ENCODE measurements at places on chromosomes 7 and 10.

DNA sequence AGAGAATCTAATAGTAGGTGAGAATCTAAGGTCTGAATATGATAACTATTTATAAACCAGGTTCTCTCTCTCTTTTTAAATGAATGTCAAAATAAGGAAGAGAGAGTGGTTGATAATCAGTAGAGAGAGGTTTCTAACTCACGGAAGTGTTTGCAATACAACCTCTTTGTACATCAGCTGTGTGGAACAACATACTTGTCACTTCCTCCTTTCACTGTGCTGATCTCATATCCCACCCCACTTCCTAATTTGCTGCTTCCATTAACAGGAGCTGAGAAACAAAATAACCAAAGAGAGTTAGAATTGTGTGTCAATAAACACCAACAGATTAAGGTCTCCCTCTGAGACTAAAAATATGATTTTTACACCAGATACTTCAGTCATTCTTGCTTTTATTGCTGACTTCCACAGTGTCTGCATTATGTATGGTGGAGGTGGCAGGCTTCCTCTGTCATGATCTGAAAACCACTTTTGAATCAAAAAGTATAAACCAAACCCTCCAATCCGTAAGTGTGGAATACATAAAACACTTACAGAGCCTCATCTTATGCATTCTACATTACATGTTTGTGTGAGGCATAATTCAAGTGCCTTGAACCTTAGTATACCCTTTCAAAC is 25.0 kb downstream of the CACUL1 start:
- DNase-seq: no peak

GRCh38 chr7:30721211-30721610 is 30.7 kb upstream of the INMT start:
- no peak for DNase-seq

GRCh38 chr7:133119067-133119466 is 37.2 kb upstream of the CHCHD3 start:
- no peak for DNase-seq

GRCh38 chr7:22586786-22587140 is 86.8 kb upstream of the STEAP1B start:
- no peak for DNase-seq

DNA sequence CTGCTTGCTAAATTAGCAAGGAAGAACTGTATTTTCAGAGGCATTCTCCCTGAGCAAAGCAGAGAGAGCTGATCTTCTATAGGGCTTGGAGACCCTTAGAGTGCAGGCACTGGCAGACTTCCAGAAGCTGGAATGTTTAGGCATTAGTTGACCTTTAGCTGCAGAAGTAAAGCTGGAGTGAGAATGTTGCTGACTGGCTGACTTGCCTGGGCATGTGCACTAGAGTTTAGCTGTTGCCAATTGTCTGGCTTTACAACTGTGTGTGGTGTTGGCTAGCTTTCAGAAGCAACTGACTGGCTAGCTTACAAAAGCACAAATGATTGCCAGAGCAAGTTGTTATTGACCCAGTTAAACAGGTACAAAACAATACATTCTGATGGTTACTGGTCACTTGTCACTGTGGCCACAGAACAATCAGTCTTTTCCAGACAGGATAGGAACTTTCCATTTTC is 25.1 kb downstream of the FAM13C start:
- no peak for DNase-seq

GRCh38 chr10:122140461-122140902 is 130.6 kb upstream of the BTBD16 start:
- DNase-seq: no peak

DNA sequence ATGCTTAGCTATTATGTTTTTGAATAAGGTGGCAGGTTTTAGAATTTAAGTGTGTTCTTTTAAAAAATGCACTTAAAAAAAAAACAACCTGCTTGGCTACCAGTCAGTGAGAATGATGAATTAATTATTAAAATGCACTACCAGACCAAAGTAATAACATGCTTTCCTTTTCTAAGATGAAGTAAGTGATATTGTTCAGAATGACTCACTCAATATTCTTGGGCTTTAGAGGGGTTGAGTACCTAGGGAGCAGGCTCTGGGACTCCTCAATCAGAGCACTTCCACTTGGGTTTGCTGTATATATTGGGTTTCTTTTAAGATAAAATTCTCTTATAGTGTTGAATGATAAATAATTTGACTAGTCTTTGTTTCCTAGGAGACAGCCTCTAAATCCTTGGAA is 8.6 kb downstream of the STAM start:
- no peak for DNase-seq

- no peak for DNase-seq
Measured at GRCh38 chr7:133437544-133437943, 184.7 kb downstream of the EXOC4 start.

DNA sequence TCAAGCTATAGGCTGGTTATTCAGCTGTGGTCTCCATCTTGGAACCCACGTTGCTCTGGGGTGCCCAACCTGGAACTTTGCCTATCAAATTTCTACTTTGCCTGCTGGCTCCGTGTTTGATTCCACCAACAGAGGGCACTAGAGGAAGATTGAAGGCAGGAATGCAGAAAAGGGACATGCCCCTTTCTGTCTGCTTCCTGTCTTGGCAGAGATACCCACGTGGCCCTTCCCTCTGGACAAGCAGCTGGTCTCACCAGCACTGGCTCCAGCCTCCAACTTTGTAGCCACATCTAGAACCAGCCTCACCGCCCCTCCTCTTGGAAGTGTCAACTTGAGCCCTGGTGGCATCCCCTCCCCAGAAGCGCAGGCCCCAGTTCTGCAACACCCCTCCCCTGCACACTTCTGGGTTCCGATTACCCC is 52.1 kb upstream of the ZNF438 start:
- no peak for DNase-seq

DNA sequence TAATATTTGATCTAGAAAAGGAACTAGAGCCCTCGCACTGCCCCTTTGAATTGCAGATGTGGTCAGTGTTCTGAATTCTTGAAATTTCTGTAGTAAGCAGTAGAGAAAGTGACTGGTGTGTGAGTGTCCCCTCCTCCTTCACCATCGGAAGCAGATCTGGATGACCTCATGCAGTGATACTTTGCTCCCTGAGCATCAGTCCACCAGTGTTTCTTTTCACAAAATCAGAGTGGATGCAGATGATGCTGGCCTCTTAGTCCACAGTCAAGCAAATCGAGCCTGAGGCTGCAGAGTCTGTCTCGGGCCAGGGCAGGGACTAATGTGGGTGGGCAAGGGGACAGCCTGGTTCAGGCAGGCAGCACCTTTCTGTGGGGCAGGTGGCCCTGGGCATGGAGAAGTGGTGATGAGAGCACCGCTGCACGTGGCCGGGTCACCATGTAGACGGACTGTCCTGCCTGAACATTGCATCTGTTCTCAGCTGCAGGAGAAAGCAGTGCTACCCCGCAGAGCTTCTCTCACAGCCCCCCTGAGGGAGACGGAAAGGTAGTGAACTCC is 5.4 kb downstream of the INSIG1 start:
- no peak for DNase-seq

GRCh38 chr10:51203359-51203758 is 129.1 kb downstream of the PRKG1 start:
- DNase-seq: no peak

DNA sequence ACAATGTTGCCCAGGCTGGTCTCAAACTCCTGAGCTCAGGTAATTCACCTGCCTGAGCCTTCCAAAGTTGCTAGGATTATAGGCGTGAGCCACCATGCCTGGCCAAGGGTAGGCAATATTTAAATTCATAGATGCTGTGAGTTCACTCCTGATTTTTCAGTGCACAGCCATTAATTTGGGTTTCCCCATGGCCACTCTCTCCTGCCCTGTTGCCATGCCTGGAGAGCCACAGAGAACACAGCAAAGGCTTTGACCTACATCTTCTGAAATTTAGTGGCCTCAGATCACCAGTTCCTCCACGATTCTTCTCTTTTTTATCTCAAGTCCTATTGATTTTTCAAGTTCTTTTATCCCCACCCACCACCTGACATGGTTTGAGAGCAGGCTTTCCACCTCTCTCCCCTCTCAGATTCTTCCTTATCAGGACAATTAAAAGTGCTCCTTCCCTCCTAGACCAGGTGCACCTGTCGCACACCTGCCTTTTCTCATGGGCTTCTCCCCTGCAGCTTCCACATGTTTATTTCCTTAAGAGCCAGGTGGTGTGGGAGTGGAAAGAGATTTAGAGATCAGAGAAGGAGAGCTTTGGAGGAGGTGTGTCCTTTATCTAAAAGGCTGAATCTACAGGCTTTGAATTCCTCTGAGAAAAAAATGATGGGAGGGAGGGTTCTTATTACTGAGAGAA is 123.8 kb downstream of the ADRA2A start:
- DNase-seq: no peak

DNA sequence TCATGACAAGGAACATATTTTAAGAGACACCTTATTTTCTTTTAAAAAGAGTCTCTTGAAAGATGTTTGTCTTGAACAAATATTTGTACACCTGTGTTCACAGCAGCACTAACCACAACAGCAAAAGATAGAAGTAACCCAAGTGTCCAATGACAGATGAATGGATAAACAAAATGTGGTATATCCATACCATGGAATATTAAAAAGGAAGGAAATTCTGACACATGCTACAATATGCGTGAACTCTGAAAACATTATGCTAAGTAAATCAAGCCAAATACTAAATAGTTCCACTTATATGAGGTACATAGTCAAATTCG is 17.8 kb downstream of the SGMS1 start:
- DNase-seq: no peak

DNA sequence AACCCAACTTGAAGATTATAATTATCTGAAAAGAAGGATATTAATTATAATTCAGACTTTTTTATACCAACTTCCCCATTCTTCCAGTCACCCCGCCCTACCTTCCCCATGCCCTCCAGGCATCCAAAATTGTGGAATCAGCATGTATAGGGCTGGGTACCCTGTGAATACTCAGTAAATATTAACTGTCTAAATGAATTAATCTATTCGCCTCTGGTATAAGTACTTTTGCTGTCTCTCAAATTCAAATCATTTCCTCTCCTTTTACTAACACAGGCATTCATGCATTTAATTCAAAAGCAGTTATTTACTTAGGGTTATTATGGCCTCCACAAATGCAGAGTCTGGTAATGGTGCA is 26.5 kb upstream of the GOT1 start:
- DNase-seq: no peak

- DNase-seq: no peak
Measured at GRCh38 chr7:40582539-40582938, 447.7 kb downstream of the SUGCT start.

GRCh38 chr7:121714559-121715303 is 158.2 kb upstream of the PTPRZ1 start:
- DNase-seq: no peak

DNA sequence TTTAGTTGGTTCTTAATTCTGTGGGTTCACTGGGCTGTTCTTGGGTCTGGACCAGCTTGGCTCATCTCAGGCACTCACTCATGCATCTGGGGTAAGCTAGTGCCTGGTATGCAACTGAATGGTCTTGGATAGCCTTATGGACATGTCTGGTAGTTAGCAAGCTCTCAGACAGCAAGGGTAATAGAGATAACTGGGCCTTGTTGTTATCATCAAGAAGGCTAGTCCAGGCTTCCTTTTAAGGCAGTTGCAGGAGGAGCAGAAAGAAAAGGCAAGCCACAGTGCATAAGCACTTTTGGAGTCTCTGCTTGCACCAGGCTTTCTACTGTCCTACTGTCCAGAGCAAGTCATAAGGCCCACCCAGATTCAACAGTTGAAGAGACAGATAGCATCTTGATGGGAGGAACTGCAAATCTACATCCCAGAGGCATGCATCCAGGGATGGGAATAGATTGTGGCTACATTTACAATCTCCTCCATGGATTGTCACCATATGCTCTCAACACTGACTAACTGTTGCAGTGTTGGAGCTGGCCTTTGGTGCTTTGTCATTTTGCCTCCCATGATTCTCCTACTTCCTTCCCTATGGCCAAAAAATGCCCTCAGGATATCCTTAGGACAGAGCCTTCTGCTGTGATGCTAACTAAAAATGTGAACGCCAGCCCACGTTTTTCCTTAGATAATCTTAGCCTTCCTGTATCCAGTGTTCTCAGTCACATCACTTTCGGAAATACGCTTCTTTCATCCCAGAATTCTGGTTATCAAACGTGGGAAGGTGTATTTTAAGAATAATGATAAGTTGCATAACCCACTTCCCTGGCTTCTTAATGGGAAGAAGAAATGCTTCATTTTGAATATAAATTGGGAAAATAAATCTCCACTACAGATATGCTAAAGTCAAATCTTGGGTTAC is 3.6 kb downstream of the GIMAP4 start:
- no peak for DNase-seq

GRCh38 chr10:71857934-71858890 is 7.2 kb upstream of the PSAP start:
- no peak for DNase-seq

DNA sequence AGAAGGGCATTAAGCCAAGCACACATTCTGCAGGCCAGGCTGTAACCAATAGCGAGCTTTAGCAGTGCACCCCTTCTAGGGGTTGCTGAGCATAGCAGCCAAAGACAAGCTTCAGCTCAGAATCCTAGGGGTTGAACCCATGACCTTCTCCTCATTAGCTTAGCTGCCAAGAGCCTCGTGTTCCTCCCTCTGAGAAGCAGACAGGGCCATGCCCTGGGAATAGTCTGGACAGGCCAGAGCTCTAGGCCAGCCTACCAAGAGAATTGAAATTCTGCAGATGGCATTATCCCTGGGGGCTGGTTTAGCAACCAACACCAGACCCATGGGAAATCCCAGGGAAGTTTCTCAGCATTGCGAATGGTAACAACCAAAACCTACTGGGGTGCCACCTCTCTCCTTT is 77.2 kb downstream of the PLXNA4 start:
- no peak for DNase-seq

DNA sequence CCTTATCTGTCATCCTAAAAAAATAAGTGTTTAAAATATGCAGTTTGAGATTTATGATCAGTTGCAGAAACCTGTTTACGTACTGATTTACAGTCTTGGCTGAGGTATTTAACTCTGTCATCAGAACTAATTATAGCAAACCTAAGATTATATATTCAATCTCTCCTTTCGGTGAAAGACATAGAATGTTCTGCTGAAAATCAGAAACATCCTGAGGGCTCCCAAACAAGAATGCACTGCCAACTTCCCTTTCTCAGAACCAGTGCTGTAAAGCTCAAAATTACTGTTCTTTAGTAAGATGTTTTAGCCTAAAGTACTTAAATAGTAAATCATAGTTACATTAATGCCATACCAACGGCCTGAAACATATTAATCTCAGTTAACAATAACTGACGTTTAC is 34.3 kb downstream of the FAM204A start:
- no peak for DNase-seq

DNA sequence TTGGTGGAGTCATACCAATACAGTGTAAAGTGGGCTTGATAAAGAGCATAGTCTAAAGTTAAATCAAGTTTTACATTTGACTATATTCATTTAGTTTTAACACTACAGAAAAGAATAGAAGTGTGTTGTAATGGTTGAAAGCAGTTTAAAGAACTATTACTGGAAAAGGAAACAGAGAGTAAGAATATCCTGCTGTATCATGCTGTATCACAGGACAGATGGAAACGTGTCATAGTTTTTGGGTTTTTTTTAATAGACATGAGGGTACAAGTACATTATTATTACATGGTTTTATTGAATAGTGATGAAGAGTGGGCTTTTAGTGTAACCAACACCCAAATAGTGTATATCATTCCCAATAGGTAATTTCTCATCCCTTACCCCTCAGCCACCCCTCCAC is 944.3 kb downstream of the LRMDA start:
- no peak for DNase-seq

Data from sciatic nerve (tissue), 2 donors.